Bronchial epithelial cell (primary cell): ENCODE measurements at places on chromosomes 2 and 18. TPM values are rescaled to one million over a fixed set of nuclear protein-coding genes. Genes with fewer than 3 reads are reported as not detected.

The POTEI gene
- total RNA-seq, result not detected in 2 replicates

The BUB1 gene
- 1.2 and 1.3 TPM in 2 replicates for total RNA-seq

The CHRNA1 gene
- total RNA-seq, result not detected in 2 replicates

The AOX1 gene
- 8.4 and 15.7 TPM in 2 replicates for total RNA-seq

The GRHL1 gene
- 25.5 and 85.5 TPM in 2 replicates for total RNA-seq

The SLC9A2 gene
- total RNA-seq, result under 0.01 and 0.13 TPM in 2 replicates

The CYP27A1 gene
- total RNA-seq, result 0.13 and 0.26 TPM in 2 replicates

The C2orf72 gene
- total RNA-seq, result under 0.01 TPM in 1 of 2 replicates, not detected in the other
